SJCRH30 (cell line): ENCODE measurements at places on chromosomes 1 and 21. TPM values are rescaled to one million over a fixed set of nuclear protein-coding genes. Genes with fewer than 3 reads are reported as not detected.

Gene IFT25
- 110 and 119 TPM in 2 replicates for total RNA-seq

Gene NUDT4B
- total RNA-seq, result 5.8 and 7.3 TPM in 2 replicates

Gene ADAM30
- total RNA-seq, result not detected in 2 replicates

Gene TMEM200B
- total RNA-seq, result 1.0 and 1.3 TPM in 2 replicates

Gene KDF1
- not detected in 2 replicates for total RNA-seq

Gene KIF26B
- 14.4 and 14.9 TPM in 2 replicates for total RNA-seq

Gene PADI2
- 4.3 and 4.6 TPM in 2 replicates for total RNA-seq

Gene BNIPL
- total RNA-seq, result 0.22 and 0.56 TPM in 2 replicates

Gene C1orf56
- 1.8 and 2.0 TPM in 2 replicates for total RNA-seq

Gene FCRL2
- not detected in 2 replicates for total RNA-seq

Gene BEST4
- total RNA-seq, result not detected in 2 replicates

Gene ADSS2
- total RNA-seq, result 39.6 and 47.4 TPM in 2 replicates

Gene TMEM234
- 8.7 and 9.9 TPM in 2 replicates for total RNA-seq

Gene REN
- total RNA-seq, result not detected in 2 replicates

Gene TAS1R1
- 0.14 and 0.20 TPM in 2 replicates for total RNA-seq

Gene XCL2
- not detected in 2 replicates for total RNA-seq

Gene PROK1
- total RNA-seq, result not detected in 2 replicates

Gene NTMT2
- total RNA-seq, result not detected in 2 replicates

Gene SYPL2
- total RNA-seq, result 0.65 and 0.86 TPM in 2 replicates

Gene MTARC2
- 5.4 and 5.6 TPM in 2 replicates for total RNA-seq

Gene CDC14A
- 10.2 and 12.2 TPM in 2 replicates for total RNA-seq

Gene NEGR1
- 0.99 and 1.2 TPM in 2 replicates for total RNA-seq

Gene SETSIP
- 0.12 and 0.30 TPM in 2 replicates for total RNA-seq

Gene C1QC
- not detected in 2 replicates for total RNA-seq

Gene NUDT17
- total RNA-seq, result 1.1 and 1.2 TPM in 2 replicates

Gene TNNT2
- total RNA-seq, result 74.9 and 90.0 TPM in 2 replicates

Gene ABCG1
- total RNA-seq, result 0.03 and 0.04 TPM in 2 replicates

Gene LAMTOR2
- total RNA-seq, result 24.8 and 33.3 TPM in 2 replicates

Gene TRIM67
- total RNA-seq, result not detected in 2 replicates

Gene ARHGEF2
- 152 and 167 TPM in 2 replicates for total RNA-seq

Gene BGLAP
- 0.18 and 0.38 TPM in 2 replicates for total RNA-seq

Gene TOE1
- 28.7 and 30.0 TPM in 2 replicates for total RNA-seq

Gene ASAP3
- total RNA-seq, result 19.7 and 24.0 TPM in 2 replicates

Gene CYP4Z1
- total RNA-seq, result not detected in 2 replicates

Gene CELA3B
- not detected in 2 replicates for total RNA-seq

Gene LAPTM5
- 31.5 and 34.9 TPM in 2 replicates for total RNA-seq

Gene TMEM51
- total RNA-seq, result 20.6 and 21.4 TPM in 2 replicates

Gene TMEM69
- 47.6 and 50.6 TPM in 2 replicates for total RNA-seq

Gene LGR6
- not detected in 2 replicates for total RNA-seq

Gene RPS6KC1
- total RNA-seq, result 30.4 and 37.4 TPM in 2 replicates

Gene CFAP141
- not detected in 2 replicates for total RNA-seq

Gene BRINP3
- not detected in 2 replicates for total RNA-seq

Gene LIN28A
- total RNA-seq, result not detected in 2 replicates

Gene IL19
- not detected in 2 replicates for total RNA-seq

Gene CD1C
- total RNA-seq, result not detected in 2 replicates

Gene RPTN
- not detected in 2 replicates for total RNA-seq

Gene TSTD1
- total RNA-seq, result not detected in 2 replicates

Gene RHBDL2
- 0.10 TPM in 1 of 2 replicates, not detected in the other for total RNA-seq

Gene CAPN9
- total RNA-seq, result not detected in 2 replicates

Gene B4GALT3
- 31.4 and 36.3 TPM in 2 replicates for total RNA-seq

Gene FAM78B
- 0.10 and 0.28 TPM in 2 replicates for total RNA-seq

Gene NUAK2
- total RNA-seq, result 2.1 and 2.2 TPM in 2 replicates

Gene MRPL55
- total RNA-seq, result 48.5 and 64.6 TPM in 2 replicates
